CD14-positive monocyte (primary cell): ENCODE measurements at places on chromosomes 12 and 14. TPM values are rescaled to one million over a fixed set of nuclear protein-coding genes. Genes with fewer than 3 reads are reported as not detected.
A peak's percentile ranks its signal among the peaks of the same experiment; 100 is the strongest.

GRCh38 chr12:41188841-41189394 is 798 bp downstream of the PDZRN4 start:
- peaks cover 4% of the 10 kb centered on the region for H3K4me1 ChIP-seq
- H3K4me3 ChIP-seq = no peak overlapping the region
- H3K27me3 ChIP-seq = peaks cover 42% of the 10 kb centered on the region
- H3K36me3 ChIP-seq = no peaks in the 10 kb centered on the region
- H3K27ac ChIP-seq = no peak overlapping the region
- no peak for DNase-seq

GRCh38 chr14:75604979-75605851 is 26.8 kb downstream of the FLVCR2 start:
- H3K27me3 ChIP-seq = no peaks in the 10 kb centered on the region
- H3K4me1 ChIP-seq = peaks cover 68% of the 10 kb centered on the region
- H3K4me3 ChIP-seq = no peak overlapping the region
- peak overlapping the region; percentile 37 for H3K27ac ChIP-seq
- peak; percentile 82 for DNase-seq

Gene SLC39A5
- not detected for polyA plus RNA-seq

DNA sequence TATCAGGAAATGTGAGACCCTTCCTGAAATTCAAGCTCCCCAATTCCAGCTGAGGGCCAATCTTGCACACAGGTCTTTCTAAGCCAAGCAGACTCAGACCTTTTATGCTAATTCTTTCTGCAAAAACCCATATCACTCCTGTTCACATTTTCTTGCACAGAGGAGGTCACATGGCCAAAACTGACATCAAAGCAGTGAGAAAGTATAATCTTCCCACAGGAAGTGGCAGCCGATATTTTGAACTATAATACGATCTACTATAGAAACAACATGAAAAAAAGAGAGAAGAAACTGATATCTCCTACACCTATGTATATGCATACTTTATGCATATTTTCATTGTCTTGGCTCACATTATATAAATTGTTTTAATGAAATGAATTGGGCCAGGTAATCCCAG is 132.9 kb upstream of the SSTR1 start:
- no peaks in the 10 kb centered on the region for H3K27me3 ChIP-seq
- no peaks in the 10 kb centered on the region for H3K36me3 ChIP-seq
- H3K4me1 ChIP-seq = peaks cover 14% of the 10 kb centered on the region
- H3K4me3 ChIP-seq = no peak overlapping the region
- DNase-seq = no peak

Gene IL25
- polyA plus RNA-seq = not detected

DNA sequence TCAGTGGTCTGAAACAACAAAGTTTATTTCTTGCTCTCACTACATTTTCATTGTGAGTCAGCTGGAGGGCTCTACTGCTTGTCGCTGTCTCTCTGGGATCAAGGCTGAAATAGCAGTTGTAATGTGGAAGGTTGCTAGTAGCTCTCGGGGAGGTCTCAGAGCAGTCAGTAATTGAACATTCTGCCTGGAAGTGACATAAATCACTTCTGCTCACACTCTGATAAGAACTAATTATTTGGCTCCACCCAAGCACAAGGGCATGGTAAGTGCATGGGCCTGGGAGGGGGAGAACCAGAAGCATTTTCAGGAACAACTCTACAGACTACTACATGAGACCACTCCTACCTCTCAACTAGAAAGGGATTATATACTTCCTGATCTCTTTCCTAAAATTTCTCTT is 128.2 kb downstream of the TMEM117 start:
- H3K36me3 ChIP-seq = no peaks in the 10 kb centered on the region
- H3K27me3 ChIP-seq = no peaks in the 10 kb centered on the region
- H3K4me1 ChIP-seq = no peaks in the 10 kb centered on the region

GRCh38 chr12:46671102-46671501 is 154.7 kb downstream of the SLC38A4 start:
- no peak for DNase-seq
- H3K4me3 ChIP-seq = no peak overlapping the region
- no peak overlapping the region for H3K27ac ChIP-seq
- no peaks in the 10 kb centered on the region for H3K27me3 ChIP-seq
- no peaks in the 10 kb centered on the region for H3K4me1 ChIP-seq

- no peaks in the 10 kb centered on the region for H3K36me3 ChIP-seq
- no peak overlapping the region for H3K4me3 ChIP-seq
- no peaks in the 10 kb centered on the region for H3K27me3 ChIP-seq
- H3K27ac ChIP-seq = no peak overlapping the region
- no peaks in the 10 kb centered on the region for H3K4me1 ChIP-seq
- no peak for DNase-seq
Observed at GRCh38 chr12:125685915-125686314, 620.7 kb downstream of the AACS start.

GRCh38 chr14:45084946-45085346 is 1.0 kb downstream of the PRPF39 start:
- H3K27me3 ChIP-seq = no peaks in the 10 kb centered on the region
- no peak overlapping the region for H3K4me3 ChIP-seq
- peaks cover 27% of the 10 kb centered on the region for H3K4me1 ChIP-seq

Gene NKX2-8
- polyA plus RNA-seq = not detected in 2 replicates

Gene ARL1
- 7.1 and 14.7 TPM in 2 replicates for polyA plus RNA-seq
